Stimulated activated CD4-positive, alpha-beta T cell treated with anti-CD3 and anti-CD28 coated beads, TNF-alpha, amount 100 ng/mL, for 4 hours (primary cell): ENCODE measurements at places on chromosomes 13 and 19.

DNA sequence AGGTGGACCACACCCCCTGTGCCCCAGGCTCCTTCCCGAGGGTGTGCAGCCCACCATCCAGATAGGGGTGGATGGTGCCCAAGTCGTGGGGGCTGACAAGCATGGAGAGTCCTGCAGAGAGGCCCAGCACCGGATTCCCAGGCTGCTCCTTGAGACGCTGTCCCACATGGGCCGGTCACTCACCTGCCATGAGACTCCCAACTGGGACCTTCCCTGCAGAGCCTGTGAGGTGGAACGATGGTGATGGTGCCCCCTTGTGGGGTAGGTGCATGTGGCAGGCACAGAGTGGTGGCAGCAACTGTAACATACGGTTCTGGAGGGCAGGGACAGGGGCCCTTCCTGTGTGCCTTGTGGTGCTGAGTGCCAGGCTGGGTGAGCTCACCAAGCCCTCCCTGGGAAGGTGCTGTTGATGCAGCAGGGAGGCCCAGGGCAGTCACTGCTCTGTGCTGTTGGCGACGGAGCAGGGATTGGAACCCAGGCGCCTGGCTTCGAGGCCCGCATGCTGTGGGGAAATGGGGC lies 33.1 kb downstream of the PPP1R37 start:
- peak; percentile 35 for DNase-seq

- DNase-seq: no peak
These were observed 14.5 kb upstream of the TNFAIP8L1 start for GRCh38 chr19:4624733-4625362.

GRCh38 chr13:19960653-19960976 lies 2.1 kb downstream of the ZMYM2 start:
- no peak for DNase-seq

DNA sequence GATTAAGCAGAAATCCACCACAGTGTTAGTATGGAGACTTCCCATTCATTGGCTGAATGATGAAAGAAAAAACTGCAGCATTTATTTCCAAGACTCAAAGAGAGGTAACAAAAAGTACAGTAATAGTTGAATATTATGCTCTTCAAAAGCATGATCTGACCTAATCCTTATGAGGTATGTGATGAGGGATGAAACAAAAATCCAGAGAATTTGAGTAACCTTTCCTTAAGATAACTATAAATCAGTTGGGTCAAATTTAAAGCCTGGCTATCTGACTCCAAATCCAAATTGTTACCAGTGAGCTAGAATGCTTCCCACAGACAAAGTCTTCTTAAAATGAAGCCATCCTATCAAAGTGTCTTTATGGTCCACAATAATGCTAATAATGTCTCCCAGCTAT lies 38.1 kb downstream of the NUFIP1 start:
- no peak for DNase-seq

- no peak for DNase-seq
These were observed 8.0 kb downstream of the BSG start for GRCh38 chr19:580274-580835.

DNA sequence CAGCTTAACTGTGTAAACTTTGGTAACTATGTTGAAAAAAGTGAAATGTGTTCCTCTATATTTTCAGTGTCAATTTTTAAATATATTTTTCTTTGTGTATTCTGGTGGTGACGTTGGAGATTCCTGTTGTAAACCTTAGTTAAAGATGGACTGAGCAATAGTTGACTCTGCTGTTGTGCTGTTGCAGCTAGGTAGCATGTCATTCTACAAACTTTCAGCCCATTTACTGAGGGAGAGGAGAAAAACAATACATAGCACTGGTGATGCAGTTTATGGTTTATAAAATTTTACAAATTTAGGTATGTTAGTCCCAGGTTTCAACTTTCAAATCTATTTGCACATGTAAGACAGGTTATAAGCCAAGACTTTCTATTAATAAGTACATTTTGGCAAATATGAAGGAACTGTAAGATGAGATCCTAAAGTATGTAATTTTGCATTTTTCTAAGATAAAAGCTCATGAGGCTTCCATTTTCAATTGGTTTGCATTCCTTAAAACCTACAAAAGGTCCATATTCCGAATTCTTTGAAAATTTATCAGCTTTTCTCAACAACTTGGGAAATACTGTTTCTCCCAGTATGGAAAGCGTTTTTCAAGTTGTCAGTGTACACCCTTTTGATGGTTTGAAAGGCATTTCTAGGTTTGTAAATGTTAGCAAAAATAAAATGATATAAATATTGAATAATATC lies 1.5 kb downstream of the NDFIP2 start:
- DNase-seq: no peak

GRCh38 chr19:50977626-50978025 lies 6.1 kb downstream of the KLK7 start:
- no peak for DNase-seq
